ENCODE measurements at places on chromosomes 6 and 20.

DNA sequence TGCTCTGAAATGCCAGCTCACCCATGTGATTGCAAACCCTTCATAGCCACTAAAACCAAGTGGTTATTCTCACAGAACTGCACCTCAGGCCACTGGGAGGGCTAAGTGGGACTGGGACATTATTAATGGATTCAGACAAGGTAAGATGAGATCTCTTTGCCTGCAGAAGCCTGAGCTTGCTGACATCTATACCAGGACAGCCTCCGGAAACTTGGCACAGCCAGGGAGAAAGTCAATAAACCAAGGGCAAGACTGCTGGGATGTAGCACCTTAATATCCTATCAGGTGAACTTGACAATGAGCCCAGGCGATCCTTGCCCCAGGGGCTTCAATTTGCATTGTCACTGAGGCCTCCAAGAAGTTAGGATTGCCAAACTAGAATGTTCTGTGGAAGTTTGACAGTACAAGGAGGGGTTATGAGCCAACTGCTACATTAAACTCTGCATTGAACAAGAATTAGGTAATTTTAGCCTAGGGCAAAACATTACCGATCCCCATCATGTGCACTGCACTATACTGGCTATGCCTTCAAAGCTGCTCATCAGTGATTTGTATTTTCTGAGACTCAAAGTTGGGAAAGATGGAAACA, 60.1 kb upstream of the RALGAPA2 start:
- DNase-seq, result no peak

GRCh38 chr6:75563032-75563431, 38.6 kb upstream of the SENP6 start:
- no peak for DNase-seq

- no peak for DNase-seq
Measured at GRCh38 chr6:39929733-39930461, 4.4 kb downstream of the MOCS1 start.

- DNase-seq, result no peak
Measured at GRCh38 chr6:69398729-69399128, 398.1 kb downstream of the LMBRD1 start.

GRCh38 chr6:153944201-153944600, 94.8 kb upstream of the OPRM1 start:
- DNase-seq, result no peak

- no peak for DNase-seq
Measured at GRCh38 chr6:137175868-137176245, 2.4 kb upstream of the IL22RA2 start.

DNA sequence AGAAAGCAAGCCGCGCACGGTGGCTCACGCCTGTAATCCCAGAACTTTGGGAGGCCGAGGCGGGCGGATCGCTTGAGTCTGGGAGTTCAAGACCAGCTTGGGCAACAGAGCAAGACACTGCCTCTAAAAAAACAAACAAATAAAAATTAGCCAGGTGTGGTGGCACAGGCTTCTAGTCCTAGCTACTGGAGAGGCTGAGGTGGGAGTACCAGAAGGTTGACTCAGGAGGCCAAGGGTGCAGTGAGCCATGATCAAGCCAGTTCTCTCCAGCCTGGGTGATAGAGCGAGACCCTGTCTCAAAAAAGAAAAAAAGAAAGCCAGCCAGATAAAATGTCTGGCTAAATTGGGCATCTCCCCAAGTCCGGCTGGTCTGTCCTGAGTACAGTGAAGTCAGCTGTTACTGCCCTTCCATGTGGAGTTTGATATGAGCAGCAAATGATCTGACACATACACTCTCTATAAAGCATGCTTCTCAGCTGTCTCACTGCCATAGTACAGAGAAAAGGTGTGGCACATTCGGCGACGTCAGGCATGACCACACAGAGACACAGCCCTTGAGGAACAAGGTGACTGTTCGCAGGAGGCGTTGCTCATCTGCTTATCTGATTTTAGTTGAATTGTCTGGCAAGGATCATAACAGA, 13.0 kb downstream of the CD83 start:
- DNase-seq, result no peak

DNA sequence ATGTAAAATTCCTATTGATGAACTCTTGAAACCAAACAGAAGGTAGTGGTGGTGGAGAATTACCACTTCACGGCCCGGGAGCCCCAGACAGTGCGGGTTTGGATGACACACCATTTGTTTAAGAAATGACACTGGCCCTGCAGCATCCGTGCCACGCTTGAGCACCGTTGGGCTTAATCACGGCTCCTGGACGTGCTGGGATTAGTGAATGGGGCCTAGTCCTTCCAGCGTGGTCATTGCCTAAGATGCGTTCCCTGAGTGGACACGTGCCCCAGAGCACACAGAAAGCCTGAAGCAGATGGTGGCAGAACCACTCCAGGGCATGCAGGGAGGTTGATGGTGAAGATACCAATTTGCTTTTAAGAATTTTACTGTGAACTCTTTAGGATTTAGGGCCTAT, 14.5 kb downstream of the STX16 start:
- DNase-seq, result no peak

DNA sequence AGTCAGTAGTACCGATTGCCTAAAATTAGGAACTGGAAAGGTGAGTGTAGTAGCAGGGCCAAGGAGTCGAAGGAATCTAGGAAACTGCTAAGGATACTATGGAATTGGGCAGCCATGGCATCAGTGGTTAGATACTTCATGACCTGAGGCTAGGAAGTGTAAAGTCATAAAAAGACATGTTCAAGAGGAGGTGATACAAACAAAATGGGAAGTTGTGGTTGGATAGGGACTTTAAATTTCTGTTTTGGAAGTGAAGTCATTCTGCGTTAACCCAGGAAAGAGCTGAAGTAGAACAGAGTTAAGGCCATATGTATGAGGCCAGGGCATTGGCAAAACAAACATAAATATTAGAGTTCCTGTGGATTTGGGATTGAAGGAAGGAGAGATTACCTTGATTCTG, 88.6 kb upstream of the TMEM181 start:
- DNase-seq, result no peak

- DNase-seq, result no peak
Measured at GRCh38 chr20:63735859-63736718, at the start of gene LIME1. TSS of gene LIME1 (plus strand) at chr20:63736664. CDS start at chr20:63737550, 886 bp downstream.

- no peak for DNase-seq
Measured at GRCh38 chr20:58822149-58822548, 28.6 kb downstream of the GNAS-AS1 start.

DNA sequence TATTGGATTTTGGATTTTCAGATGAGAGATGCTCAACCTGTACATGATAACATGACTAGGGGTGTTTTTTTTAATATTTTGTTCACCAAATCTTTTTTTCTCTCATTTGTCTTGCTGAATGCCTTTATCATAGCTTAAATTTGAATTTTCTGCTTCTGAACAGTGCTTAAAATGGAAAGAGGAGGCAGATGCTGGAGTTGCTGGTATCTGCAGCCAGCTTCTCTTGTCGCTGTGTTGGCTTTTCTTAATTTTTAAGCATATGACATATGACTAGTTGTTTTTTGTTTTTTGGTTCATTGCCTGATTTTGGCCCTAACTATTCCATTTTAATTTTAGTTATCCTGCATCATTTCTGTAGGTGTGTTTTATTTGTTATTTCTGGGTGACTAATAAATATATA, 196.1 kb downstream of the PLCB1 start:
- no peak for DNase-seq

- no peak for DNase-seq
Measured at GRCh38 chr6:25359191-25359861, 80.2 kb downstream of the CARMIL1 start.

GRCh38 chr6:87151781-87152525, 3.4 kb upstream of the ZNF292 start:
- peak; percentile 49 for DNase-seq

DNA sequence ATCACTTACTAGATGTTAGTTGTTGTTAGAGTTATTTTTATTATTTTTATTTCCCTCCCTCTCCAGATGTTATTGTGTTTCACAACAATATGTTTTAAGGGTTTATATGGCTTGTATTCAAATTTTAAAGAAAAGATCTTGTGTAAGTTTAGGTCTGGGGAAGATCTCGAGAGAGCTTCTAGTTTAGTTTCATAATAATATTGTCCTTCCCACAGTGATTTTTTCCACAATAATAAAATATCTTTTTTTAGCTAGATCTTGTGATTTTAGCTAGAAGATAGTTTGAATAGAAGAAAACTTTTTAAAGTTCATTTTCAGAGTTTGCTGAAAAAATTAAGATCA, 55.0 kb downstream of the ADGRG6 start:
- no peak for DNase-seq
